Right cardiac atrium (tissue), 5 donors: ENCODE measurements at places on chromosomes 13 and 19. TPM values are rescaled to one million over a fixed set of nuclear protein-coding genes. Genes with fewer than 3 reads are reported as not detected.
A peak's percentile ranks its signal among the peaks of the same experiment; 100 is the strongest.

DNA sequence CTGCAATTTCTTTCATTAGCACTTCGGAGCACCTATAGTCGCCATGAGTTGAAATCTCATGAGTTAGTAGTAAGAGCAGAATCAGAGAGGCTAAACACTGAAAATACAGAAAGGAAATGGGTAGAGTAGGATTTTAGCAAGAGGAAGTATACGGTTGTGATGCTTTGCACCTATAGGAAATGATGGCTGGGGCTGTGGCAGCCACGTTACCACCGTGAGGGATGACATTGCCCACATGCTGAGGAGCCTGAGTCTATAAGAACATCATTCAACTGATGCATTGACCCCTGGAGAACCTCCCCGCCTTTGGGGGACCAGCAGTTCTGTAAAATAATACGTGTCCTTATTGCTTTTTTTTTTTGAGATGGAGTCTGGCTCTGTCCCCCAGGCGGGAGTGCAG, 20.4 kb downstream of the FAM187B start:
- no peak for DNase-seq

- no peak for DNase-seq
Observed at GRCh38 chr13:35392768-35393167, 83.7 kb downstream of the MAB21L1 start.

- DNase-seq = no peak
Observed at GRCh38 chr13:112053744-112054615, 13.0 kb upstream of the SOX1 start.

GRCh38 chr19:15234431-15235130, 2.3 kb upstream of the EPHX3 start:
- DNase-seq = no peak

- DNase-seq = no peak
Observed at GRCh38 chr13:43389573-43389972, 366.2 kb downstream of the DNAJC15 start.

DNA sequence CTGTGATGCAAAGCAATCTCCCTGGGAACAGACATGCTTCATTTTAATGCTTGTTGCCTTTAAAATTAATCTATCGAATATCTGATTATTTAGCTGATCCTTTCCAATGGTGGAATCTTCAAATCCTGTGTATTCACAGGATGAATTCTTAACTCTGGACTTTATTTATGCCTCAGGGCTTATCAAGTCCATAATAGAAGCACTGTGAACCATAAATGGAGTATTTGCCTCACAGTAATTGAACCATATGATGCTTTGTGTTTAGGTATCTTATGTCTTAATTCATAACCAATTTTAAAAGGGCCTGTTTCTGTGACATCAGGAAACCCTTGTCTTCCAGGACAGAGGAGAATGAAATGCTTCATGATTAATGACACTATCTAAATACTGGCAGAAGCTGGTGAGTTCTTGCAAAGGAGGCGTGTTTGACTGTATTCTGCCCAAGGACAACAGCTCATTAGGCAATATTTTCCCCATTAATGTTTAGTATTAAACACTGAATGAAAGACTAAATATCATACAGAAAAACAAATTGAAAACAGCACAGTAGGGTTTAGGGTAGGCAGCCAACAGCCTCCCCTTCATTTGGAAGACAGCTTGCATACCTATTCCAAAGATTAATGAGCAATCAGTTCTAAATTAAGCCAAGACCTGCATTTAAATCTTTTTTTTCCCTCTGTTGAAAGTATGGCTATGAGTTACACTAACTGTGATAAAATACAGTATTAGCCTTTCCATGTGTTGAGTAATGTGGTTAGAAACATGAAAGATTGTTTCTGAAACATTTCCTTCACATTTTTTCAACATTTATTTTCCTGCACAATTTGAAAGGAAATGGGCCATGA, 709.4 kb downstream of the PCDH9 start:
- no peak for DNase-seq

- peak; percentile 84 for DNase-seq
Observed at GRCh38 chr19:10654610-10655456, 687 bp downstream of the ILF3 start.

GRCh38 chr13:113203507-113204377, 4.7 kb downstream of the PCID2 start:
- DNase-seq = peak; percentile 72

- DNase-seq = no peak
Observed at GRCh38 chr13:19985219-19985556, 26.7 kb downstream of the ZMYM2 start.

CABP5 gene
- total RNA-seq = not detected

TLE6 gene
- total RNA-seq = 1.4 TPM

CD79A gene
- total RNA-seq = 0.37 TPM

CCDC194 gene
- total RNA-seq = not detected

PSG2 gene
- total RNA-seq = not detected

CCDC70 gene
- total RNA-seq = not detected
